ENCODE measurements at places on chromosomes 7 and 10.
A peak's percentile ranks its signal among the peaks of the same experiment; 100 is the strongest.

DNA sequence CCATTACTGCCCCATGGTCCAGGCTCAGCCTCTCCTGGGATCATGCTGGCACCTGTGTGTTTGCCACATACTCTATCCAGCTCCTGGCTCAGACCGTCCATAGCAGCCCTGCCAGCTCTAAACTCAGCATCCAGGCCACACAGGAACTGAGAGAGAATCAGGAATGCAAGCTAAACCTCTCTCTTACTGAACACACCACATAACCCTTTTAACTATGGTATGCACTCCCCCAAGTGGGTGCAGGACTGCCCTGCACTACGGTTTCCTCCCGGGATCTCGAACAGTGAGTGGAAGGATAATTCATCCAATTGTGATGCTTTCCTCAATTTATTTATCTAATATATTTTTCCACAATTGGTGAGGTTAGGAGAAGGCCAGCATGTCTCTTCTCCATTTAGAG, 17.1 kb upstream of the ZNF800 start:
- no peak for DNase-seq

DNA sequence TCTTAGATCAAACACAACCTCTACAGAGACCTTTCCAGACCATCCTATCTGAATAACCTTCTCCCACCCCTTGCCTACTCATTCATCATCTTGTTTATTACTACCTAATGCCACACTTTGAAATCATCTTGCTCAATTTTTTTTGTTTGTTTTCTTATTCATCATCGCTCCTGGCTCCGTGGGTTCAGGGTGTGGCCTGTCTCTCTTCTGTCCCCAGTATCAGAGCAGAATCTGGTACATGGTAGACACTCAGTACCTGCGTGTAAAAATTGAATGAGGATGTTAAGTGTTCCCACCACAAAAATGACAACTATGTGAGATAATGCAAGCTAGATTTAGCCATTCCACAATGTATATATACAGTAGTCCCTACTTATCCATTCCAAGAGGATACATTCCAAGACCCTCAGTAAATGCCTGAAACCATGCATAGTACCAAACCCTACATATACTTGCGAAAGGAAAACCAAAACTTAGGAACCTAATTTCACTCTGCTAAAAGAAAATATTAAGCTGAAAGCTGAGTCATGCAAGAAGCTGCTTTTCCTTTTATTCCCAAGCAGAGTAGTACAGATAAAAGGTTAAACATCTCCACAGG, 72.1 kb upstream of the SEC61G start:
- DNase-seq = no peak

GRCh38 chr7:102044984-102045673, 227.7 kb downstream of the CUX1 start:
- peak; percentile 82 for DNase-seq

DNA sequence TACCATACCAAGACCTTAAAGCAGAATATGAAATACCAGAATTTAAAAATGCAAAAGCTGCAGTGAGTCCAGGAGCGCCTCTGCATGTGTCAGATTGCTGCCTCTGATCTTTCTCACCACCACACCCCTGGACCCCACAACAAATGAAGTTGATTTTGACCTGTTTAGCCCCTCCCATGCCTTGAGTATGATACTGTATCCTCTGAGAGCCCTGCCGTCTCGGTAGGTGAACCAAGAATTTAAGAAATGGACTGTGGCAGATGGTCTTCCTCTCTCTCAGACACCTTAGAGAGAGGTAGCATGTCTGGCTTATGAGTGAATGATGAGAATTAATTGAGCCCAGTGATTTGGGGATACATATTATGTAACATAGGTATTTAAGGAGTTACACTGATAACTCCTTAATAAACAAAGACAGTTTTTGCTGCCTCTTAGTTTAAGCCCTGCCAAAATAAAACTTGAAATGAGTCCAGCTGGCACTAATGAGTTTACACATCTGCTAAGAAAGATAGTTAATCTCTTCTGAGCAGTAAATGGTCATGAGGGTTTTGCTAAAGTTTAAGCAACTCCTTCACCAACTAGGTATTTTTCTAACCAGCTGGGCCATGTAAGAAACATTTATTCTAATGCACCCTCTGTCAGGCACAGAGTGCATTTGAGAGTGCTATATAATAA, 4.5 kb upstream of the TFPI2 start:
- DNase-seq = no peak

- DNase-seq = no peak
Observed at GRCh38 chr7:154792436-154793055, 210.4 kb downstream of the PAXIP1 start.

GRCh38 chr7:46153951-46154787, 233.1 kb upstream of the IGFBP3 start:
- no peak for DNase-seq

Data from forelimb muscle (tissue), 1 donor.